ENCODE measurements at places on chromosomes 13 and 19. TPM values are rescaled to one million over a fixed set of nuclear protein-coding genes. Genes with fewer than 3 reads are reported as not detected.
A peak's percentile ranks its signal among the peaks of the same experiment; 100 is the strongest.

DNA sequence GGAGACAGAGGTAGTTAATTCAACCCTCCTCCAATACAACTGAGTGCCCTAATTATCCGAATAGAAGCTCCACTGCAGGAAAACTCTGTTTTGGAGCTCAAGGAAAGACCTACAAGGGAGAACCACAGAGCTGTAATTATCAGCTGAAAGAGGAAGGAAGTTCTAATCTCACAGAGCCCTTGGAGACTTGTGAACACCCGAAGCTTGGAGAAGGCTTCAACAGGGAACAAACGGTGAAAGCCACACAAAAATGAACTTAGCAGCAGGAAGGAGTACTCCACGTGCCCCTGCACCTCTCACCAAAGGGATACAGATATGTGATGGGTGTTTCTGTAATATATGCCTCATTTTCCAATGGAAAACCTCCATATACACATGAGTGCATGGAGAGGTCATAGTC is 61.1 kb downstream of the IRS2 start:
- no peak for DNase-seq

DNA sequence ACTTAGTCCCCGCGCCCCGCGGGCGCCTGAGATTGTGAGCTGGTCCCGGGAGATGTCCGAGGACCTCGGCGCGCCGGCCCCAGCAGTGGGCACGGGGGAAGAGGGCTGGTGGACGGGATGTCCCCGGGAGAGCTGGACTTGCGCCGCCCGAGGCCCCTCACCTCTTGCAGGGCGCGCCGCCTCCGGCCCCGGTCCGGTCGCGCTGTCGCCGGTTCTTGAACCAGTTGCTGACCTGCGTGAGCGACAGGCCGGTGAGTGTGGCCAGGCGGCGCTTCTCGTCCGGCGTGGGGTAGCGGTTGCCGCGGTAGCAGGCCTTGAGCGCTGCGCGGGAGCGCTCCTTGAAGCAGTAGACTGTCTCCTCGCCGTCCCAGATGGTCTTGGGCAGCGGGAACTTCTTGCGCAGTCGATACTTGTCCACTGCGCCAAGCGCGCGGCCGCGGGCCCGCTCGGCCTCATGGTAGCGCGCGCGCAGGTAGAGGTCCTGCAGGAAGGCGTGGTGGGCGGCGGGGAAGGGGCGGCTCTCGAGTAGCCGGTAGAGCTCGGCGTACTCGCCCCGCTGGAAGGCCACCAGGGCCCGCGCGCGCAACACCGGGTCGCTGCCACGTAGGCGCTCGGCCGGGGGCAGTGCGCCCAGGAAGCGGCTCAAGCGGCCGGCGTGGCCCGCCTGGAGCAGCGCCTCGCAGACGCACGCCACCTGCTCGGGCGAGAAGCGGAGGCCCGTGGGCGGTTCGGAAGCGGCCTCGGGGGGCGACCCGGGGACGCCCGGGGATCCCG is 984 bp downstream of the SIX5 start:
- DNase-seq = peak; percentile 78

ATP7B gene
- polyA plus RNA-seq = 19.8 TPM

TGDS gene
- polyA plus RNA-seq = 13.2 TPM

Data from muscle of arm (tissue), 14 donors.